Coronary artery (tissue), 2 donors: ENCODE measurements at places on chromosomes 5 and 9.

DNA sequence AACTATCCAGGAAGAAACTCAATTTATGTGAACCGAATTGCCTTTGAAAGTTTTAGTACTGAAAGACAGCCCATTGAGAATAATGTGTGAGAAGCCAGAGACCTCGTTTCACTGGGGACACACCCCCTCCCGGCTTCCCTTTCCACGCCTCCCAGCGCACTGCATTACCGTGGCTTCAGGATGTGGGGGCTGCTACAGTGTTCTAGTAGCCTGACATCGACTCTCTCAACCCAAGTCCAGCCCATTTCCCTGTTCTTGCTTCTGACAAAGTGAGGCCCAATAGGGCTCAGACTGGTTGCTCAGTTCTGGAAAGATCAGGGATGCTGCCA is 3.5 kb downstream of the PAX5 start:
- DNase-seq: no peak

- no peak for DNase-seq
These were observed 205.1 kb upstream of the RGMB start for GRCh38 chr5:98568336-98568735.

GRCh38 chr9:95140821-95141220 is 176.7 kb downstream of the FANCC start:
- no peak for DNase-seq

DNA sequence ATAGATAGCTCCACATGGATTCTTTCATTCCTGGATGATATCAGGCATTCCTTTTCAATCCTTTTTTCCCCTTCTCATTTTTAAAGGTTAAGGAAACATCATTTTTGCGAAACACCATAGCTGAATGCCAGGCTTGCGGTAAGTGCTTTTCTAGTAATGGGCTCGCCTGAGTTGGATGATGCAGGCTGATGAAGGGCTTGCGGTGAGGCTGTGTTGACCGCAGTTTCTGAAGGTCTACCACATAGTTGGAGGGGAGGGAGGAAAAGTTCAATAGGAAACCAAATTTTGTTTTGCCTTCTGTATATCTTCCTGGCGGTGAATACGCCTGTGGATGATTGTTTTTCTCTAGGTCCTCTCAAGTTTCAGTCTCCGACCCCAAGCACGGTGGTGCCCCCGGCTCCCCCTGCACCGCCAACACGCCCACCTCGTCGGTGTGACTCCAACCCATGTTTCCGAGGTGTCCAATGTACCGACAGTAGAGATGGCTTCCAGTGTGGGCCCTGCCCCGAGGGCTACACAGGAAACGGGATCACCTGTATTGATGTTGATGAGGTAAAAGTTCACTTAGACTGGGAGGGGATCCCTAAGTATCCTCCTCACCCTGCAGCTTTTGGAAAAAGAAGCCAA is 24.3 kb downstream of the THBS4 start:
- peak; percentile 57 for DNase-seq

DNA sequence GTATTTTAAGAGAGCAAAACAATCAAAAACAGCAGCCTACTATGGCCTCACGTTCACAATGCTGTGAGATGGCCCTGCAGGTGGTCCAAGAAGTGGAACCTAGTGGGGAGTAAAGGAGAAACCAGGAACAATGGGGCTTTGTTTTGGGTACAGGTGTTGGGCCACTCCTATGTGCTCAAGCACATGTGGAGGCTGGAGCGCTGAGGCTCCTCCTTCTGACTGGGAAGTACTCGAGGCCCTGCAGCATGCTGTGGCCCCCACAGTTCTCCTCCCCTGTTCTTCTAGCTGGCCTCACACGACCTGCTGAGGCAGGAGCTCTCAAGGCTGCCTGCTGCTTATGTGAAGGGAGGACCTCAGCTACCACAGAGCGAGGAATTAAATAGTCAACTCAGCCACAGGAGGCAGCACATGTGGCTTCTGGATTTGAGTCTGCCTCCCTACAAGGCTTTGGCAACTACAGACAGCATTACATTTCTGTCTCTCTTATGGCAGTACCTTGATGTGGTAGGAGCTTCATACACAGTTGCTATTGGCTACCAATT is 482.3 kb downstream of the SPOCK1 start:
- no peak for DNase-seq

GRCh38 chr5:440401-441201 is 2.4 kb upstream of the EXOC3 start:
- no peak for DNase-seq

GRCh38 chr5:154627698-154628678 is 127.2 kb upstream of the LARP1 start:
- peak; percentile 62 for DNase-seq

DNA sequence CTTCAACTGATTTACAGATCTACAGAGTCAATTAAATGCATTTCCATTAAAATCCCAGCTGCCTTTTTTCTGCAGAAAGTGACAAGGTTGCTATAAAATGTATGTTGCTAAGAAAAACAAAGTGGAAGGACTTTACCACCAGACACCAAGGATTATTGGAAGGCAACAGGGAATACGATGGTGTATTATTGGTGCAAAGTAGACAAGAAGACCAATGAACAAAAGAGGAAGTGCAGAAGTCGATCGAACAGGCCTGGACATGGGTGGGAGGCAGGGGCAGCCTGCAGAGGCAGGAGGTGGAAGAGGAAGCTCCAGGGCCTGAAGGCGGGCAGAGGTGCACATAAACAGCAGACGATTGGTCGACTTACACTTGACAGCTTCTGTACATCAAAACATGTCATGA is 10.6 kb upstream of the SLC6A19 start:
- DNase-seq: no peak
